ENCODE measurements at places on chromosomes 2 and 18.
A peak's percentile ranks its signal among the peaks of the same experiment; 100 is the strongest.

DNA sequence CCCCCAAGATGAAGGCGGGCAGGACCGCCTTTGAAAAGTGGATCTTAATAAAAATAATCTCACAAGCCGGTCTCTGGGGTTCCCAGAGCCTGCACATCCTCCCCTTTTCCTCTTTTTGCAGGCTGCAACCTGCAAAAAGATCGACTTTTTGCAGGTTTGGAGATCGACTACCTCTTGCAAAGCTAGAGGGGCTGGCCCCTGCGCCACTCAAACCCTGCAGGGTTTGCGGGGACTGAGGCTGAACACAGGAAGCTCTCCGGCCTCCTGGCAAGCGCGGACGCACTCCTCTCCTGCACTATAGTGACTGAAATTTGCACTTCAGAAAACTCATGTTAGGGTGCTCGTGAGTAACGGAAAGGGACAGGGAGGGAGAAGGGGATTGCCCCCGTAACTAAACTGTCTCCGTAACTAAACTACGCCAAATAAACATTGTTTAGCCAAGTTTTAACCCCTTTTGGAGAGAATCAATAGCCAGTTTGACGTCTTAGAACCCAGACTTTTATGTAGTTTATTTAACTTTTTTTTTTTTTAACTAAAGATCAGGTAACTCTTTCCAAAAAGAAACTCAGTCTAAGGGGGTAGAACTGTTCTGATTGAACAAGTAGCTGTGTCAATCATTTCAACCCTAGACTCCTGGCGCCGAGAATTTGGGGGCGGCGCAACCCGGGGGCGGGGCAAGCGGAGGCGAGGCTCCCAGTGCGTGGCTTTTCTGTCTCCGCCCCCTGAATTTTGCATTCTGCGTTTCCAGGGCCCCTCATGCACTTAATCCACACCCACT is 2.5 kb downstream of the IGFBP5 start:
- peak; percentile 90 for DNase-seq

GRCh38 chr2:19900931-19901441 is 797 bp downstream of the TTC32 start:
- peak; percentile 29 for DNase-seq

GRCh38 chr2:66805016-66805865 is 370.3 kb downstream of the MEIS1 start:
- no peak for DNase-seq

GRCh38 chr2:64485961-64486360 is 32.0 kb downstream of the LGALSL start:
- DNase-seq, result peak; percentile 26

DNA sequence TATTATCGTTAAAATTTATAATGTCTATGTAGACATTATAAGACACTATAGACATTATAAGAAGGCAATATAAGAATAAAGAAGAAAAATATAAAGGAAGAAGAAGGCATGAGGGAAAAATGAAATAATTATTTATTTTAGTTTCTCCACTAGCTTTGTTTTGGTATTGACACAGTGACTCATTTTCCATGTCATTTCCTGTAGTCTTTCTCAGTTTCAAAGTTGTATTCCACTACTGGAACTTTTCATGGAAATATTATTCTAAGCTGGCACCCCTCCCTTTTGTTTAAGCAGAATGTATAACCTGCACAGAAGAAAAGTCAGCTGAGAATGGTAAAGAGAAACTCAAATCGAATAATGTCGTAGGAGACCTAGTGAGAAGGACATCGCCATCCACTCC is 234.2 kb upstream of the NETO1 start:
- DNase-seq, result no peak

GRCh38 chr2:190583507-190584337 is 49.2 kb upstream of the NEMP2 start:
- DNase-seq, result peak; percentile 64

DNA sequence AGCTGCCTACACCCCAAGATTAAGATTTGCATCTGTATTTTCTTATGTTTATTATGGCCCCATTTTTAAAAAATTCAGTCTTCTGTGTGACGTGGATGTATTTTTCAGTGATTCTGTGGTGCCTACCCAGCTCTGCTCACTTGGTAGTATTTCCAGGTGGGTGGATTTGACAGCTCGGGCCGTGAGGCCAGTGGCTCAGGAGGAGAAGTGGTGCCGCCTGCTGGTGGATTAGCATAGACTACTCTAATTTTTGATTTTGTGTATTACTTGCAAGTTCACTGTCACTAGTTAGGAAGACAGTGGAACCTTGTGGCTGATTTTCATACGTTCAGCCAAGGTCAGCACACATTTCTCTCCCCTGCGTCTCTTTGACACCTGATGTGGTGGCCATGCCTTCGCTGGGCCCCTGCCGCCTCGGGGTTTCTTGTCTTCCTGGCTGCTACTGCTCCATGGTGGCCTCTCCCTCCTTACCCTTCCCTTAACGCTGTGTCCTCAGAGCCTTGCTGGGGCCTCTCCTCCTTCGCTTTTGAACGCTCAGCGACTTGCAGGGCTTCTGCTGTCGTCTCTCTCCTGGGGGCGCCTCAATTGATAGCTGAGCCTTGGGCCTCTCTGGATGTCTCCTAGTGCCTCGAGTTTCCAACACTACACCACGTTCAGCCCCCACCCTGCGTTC is 89.4 kb downstream of the DGKD start:
- DNase-seq, result peak; percentile 77

- DNase-seq, result no peak
These were observed 320.1 kb upstream of the CWC22 start for GRCh38 chr2:180327185-180327584.

GRCh38 chr2:10531874-10532637 is 83.9 kb upstream of the ODC1 start:
- DNase-seq, result no peak

DNA sequence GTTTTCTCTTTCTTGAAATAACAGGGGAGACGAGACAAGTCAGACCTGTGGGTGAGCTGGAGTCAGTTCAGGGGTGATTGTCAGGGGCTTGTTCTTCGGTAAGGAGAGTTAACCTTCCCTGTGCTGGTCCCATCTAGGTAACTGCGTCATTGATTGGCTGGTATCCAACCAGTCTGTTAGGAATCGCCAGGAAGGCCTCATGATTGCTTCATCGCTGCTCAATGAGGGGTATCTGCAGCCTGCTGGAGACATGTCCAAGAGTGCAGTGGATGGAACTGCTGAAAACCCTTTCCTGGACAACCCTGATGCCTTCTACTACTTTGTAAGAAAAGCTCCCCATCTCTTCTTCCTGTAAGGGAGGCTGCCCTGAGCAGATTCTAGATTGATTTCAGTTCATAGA is 21.3 kb downstream of the PLEK start:
- no peak for DNase-seq

- no peak for DNase-seq
These were observed 88.9 kb downstream of the TTN start for GRCh38 chr2:178718283-178718682.

DNA sequence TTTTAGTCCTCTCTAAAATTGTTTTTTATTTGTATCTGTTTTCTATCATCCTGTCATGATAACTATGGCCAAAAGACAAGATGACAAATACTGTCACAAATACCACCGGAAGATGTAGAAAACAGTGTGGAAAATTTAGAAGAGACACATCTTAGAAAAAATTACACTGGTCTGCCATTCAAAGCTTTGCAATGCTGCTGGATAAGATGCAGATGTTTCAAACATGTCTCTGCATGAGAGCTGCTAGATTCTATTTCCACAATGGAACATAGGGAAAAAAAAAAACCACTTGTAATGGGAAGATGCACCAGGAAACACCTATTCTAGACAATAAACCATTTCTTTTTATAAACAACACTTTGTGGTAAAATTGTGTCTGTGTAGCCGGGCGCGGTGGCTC is 5.8 kb upstream of the TAF1B start:
- DNase-seq, result no peak

- no peak for DNase-seq
These were observed 3.4 kb upstream of the CCDC88A start for GRCh38 chr2:55422876-55423665.

DNA sequence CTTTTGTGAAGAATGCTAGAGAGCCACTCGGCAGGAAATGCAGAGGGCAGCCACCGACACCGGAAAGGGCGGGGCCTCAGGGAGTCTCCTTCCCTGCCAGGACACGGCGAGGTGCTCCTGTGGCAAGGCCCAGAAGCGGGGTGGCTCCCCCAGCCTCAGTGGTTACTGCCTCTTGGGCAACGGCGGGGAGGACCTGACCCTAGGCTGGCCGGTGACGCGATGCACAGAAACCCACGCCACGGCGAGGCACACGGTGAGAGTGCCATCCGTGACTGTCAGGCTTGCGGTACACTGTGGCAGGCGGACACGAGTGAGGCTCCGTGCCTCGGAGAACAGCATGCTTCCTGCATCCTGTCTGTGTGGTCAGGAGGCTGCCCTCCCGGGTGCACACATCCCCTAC is 47.8 kb downstream of the ZAP70 start:
- no peak for DNase-seq

GRCh38 chr18:10077986-10078385 is 164.2 kb downstream of the VAPA start:
- DNase-seq, result no peak

GRCh38 chr2:38248255-38248654 is 128.8 kb downstream of the ATL2 start:
- no peak for DNase-seq

GRCh38 chr2:47631792-47632398 is 151.1 kb upstream of the MSH6 start:
- no peak for DNase-seq

DNA sequence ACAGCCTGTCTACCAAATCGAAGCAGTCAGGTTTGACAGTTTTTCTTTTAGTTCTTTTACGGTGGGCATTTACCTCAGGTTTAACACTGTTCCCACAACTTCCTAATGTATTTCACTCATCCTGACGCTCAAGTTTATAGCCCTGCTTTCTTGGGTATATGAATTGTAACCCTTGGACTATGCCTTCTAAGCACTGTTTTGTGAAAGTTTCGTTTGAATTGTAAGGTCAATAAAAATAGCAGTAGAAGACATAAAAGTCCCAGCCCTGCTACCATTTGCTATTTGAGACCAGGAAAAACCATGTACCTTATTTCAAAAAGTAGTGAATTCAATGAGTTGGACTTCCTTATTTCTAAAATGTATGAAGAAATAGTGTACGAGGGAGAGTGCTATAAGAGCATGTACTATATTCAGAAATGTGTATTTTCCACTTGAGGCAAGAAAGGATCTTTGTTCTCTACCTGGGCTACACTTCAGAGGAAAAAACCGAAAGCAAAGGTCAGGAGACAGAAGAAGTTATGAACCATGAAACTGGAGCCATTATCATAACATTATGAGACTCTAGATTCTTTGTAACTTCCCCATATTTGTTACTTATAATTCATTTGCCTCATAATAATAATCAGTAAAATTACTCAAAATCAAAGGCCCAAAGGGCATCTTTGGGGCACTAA is 1.9 kb upstream of the ZC3H15 start:
- DNase-seq, result no peak

DNA sequence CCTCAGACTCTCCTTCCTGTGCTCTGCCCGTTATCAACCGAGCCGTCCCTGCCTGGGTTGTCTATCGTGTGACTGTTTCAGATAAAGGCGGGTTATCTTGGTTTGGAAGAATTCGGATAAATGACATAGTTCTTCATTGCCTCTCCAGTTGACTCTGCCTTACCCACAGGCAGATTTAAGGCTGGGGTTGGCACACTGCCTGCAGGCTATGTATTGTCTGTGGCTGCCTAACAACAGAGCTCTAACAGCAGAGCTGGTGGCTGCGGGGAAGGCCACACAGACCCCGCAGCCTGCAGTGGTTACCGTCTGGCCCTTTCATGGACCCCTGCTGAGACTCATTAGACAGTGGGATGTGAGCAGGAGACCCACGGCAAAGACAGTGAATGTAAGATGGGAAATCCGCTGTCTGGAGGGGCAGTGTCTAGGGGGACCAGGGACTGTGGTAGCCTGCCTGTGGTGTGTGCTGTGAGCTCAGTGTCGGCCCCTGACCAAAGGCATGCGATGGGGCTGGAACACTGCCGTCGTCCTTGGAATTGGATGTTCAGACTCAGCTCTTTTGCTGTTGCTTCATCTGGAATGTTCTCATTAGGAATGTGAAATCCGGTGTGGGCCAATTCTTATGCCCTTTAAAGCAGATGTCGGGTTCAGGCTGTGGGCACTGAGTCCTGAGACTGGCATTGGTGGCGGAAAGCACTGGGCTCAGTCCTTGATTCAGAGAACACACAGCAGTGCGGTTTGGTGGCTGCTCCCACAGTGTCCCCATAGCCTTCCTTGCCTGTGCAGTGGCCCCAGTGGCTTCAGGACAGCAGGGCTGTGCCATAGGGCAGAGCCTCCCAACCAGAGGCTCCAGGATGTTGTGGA is 44.5 kb downstream of the SH3RF3 start:
- DNase-seq, result peak; percentile 70

GRCh38 chr2:37892436-37893114 is 32.5 kb upstream of the RMDN2 start:
- DNase-seq, result no peak

DNA sequence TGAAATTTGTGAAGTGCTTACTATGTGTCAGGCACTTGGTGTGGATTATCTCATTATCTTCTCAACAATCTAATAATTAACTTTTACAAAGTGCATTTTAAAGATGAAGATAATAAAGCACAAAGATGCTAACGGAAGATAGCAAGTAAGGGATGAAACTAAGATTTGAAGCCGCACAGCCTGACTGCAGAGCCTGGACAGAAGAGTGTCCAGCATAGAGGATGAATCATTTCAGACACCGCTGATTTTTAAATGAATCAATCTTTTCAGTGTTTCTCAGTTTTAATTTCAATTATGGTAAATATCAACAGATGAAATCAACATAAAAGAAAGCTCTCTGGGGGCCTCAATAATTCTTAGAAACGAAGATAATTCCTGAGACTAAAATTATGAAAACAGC is 24.5 kb upstream of the STAM2 start:
- DNase-seq, result no peak

DNA sequence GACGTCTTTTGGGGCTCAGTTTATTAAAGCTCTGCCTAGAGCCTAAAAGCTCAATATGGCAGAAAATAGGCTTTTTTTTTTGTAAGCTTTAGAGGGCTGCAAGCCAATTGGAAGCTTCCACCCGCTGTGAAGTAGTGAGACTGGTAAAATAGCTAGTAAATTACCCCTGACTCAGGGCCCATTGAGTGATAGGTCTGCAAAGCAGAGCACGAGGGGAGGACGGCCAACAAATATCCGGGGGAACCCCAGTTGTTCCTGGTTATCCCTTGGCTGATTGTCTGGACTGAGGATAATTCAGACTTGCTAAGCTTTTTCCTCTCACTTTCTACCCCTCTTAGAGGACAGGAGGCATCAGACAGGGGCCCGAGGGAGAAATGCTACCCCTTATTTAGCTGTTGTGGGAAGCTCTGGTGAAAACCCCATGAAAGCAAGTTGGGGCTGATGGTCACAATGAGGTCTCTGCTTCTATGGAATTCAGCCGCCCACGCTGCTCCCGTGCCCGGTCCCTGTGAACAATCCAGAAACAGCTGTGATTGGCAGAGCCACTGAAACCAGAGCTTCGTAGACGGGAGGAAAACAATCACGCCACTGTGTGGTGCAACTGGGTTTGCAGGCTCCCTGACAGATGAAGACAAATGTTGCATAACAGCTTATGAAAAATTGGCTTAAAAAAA is 141.9 kb upstream of the LGALSL start:
- DNase-seq, result peak; percentile 72

DNA sequence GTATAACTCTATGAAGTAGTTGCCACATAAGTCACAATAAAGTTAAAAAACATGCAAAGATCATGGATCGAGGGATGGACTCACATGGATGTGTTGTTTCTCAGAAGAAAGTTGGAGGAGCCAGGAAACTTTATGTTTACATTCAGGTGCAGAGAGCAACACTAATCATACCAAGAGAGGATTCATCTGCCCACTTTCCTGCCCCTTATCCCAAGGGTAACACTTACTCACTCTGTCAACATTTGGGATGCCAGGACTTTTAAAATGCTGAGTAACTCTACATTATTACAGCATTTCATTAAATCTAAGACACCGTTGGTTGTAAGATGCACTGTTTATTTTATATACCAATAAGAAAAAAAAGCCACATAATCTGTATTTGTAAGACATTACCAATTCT is 170.4 kb downstream of the KCNE4 start:
- DNase-seq, result no peak

Data from left ventricle myocardium inferior (tissue), 1 donor.